ENCODE measurements at places on chromosomes 6 and 20.

DNA sequence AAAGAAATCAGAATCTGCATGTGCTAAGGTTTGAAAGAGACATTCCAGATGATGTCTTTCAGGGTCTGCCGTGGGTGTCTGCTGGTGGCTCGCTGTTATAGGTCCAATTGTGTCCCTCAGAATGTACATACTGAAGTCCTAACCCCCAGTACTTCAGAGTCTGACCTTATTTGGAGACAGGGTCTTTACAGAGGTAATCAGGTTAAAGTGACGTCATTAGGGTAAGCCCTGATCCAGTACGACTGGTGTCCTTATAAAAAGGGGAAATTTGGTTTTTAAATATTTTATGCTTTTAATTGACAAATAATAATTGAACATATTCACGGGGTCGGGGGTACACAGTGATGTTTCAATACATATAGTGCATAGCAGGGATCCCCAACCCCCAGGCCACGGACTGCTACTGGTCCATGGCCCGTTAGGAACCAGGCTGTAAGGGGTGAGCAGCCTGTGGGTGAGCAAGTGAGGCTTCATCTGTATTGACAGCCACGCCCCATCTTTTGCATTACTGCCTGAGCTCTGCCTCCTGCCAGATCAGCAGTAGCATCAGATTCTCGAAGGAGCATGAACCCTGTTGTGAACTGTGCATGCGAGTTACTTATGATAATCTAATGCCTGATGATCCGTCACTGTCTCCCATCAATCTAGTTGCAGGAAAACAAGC is 33.2 kb upstream of the SLC22A23 start:
- DNase-seq = no peak

- DNase-seq = no peak
Observed at GRCh38 chr6:1216488-1216974, 95.4 kb upstream of the FOXQ1 start.

DNA sequence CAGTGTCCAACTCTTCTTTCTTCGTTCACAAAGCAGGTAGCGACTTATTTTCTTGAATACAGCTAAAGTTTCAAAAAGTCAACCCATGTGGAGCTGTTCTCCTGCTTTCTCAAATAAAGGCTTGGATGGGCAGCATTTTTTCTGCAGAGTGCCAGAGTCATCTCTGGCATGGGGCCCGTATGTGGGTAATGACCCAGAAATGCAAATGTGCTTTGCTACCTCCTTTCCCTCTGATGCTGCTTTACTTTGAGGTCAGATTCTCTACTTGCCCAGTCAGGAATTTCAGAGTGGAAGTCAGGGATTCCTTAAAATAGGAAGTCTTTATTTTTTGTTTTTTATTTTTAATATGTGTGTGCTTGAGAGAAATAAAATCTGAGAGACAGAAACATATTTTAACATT is 4.9 kb downstream of the NKAIN2 start:
- DNase-seq = no peak

- no peak for DNase-seq
Observed at GRCh38 chr20:54559890-54560289, 84.5 kb downstream of the DOK5 start.

- no peak for DNase-seq
Observed at GRCh38 chr6:12335717-12336116, 45.6 kb downstream of the EDN1 start.

- no peak for DNase-seq
Observed at GRCh38 chr6:154737424-154737823, 4.2 kb downstream of the SCAF8 start.

- no peak for DNase-seq
Observed at GRCh38 chr6:347951-348859, 43.3 kb upstream of the IRF4 start.

DNA sequence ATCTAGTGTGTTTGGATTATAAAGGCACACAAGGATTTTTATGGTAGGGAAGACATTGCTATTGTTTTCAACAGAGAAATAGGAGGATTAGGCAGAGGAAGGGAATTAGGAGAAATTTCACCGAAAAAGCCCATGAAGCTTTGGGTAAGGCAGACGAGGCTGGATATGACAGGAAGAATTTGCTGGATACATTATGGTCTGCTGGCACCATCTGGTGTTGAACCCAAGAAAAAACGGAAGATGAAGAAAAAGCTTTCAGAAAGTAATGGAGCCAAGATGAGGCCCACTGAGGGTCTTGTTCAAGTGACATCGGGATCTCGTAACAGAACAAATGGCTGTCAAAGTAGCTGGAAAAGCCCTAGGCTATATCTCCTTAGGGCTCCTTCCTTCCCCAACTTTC is 56.5 kb downstream of the OR2J2 start:
- no peak for DNase-seq

DNA sequence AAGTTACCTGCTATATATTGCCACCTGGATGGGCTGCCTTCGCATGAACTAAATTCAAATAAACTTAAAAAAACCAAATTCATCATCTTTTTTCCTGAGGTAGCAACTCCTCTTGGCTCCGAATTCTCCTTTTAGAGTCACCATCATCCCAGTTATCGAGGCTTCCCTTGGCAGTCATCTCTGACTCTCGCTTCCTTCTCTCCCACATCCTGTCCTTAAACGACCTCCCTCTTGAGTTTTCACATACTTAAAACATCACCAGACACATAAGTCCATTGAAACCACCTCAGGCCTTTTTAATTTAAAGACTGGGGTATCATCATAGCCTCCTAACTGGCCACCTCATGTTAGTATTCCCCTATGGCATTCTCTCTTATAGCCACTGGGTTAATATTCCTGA is 296.1 kb upstream of the FLRT3 start:
- no peak for DNase-seq

- DNase-seq = peak; percentile 53
Observed at GRCh38 chr6:155530219-155530834, 74.7 kb upstream of the NOX3 start.

DNA sequence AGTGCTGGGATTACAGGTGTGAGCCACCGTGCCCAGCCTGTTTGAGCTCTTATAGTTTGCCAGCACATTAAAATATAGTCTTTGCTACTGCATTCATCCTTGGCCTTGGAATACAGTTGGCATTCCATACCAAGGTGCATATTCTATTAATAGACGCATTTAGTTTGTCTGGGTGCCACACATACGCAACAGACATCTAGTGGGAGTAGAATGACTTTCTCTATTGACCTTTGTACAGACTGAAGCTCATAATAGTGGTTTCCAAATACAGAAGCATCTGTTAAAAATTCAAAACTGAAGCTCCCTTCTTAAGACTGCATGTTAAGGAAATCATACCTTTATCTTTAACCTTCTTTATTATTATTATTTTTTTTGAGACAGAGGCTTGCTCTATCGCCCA is 46.7 kb upstream of the FNDC1 start:
- no peak for DNase-seq

- no peak for DNase-seq
Observed at GRCh38 chr20:60200305-60200918, 242.2 kb downstream of the CDH26 start.

GRCh38 chr6:53119772-53120409 is 28.8 kb downstream of the GCM1 start:
- DNase-seq = no peak

DNA sequence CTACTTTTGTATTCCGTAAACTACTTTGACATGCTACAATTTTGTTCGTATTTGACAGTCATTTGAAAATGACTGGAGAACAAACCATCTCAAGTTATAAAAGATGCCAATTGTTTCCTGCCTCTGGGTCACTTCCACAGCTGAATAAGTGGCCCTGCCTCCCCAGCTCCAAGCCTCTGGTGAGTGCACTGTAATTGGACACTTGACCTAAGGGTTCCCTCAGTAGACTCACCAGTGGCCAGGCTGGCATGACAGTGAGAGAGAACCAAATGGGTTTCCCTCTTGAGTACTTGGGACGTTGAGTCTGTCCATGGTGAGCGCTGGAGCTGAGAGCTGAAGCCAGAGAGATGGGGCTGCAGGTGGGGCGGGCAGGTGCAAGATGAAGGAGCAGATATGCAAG is 57.1 kb downstream of the SLC35D3 start:
- no peak for DNase-seq

DNA sequence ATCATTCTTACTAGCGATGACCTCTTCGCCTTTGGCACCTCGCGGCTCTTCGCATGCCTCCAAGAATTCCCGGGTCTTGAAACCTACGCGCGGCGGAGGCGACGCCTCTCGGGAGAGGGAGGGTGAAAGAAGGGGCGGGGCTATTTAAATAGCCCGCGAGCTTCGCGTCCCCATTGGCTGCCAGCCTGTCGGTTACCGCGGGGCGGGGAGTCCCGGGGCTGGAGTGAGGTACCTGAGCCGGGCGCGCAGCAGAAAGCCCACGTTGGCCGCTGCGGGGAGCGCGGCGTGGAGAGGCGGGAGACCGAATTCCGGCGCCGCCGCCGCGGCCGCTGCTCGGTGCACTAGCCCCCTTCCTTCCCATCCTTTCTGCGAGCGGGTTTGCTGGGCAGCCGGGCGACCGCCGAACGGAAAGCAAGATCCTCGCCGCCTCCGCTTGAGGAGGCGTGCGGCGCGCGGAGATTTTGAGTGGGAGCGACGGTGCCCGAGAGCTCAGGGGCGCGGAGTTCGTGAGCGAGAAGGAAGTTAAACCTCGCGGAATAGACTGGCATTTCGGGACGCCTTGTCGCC is at the start of gene BMP6:
Gene BMP6 (plus strand): TSS at position 251 of the 567 bp plus-strand sequence. CDS start 857 bp downstream, outside the sequence.
- DNase-seq = peak; percentile 75

DNA sequence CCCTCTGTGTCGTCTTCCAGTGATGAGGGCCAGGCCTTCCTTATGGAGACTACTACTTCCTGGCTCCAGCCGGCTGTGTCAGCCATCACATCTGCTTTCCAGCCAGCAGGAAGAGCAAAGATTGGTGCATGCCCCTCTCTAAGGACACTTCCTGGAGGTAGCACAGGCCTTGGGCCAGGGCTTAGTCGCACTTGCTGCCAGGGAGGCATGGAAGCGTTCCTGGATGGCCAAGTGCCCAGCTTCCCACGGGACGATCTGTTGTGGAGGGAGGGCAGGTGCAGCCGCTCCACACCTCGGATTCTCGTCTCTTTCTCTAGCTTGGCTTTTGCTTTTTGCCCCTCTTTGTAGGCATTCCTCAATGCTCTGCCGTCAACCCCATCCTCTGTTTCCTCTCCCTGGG is 11.9 kb downstream of the ERMARD start:
- DNase-seq = no peak

GRCh38 chr6:163338671-163339405 is 75.7 kb upstream of the QKI start:
- DNase-seq = no peak

- no peak for DNase-seq
Observed at GRCh38 chr6:71902261-71902660, 15.9 kb downstream of the RIMS1 start.

DNA sequence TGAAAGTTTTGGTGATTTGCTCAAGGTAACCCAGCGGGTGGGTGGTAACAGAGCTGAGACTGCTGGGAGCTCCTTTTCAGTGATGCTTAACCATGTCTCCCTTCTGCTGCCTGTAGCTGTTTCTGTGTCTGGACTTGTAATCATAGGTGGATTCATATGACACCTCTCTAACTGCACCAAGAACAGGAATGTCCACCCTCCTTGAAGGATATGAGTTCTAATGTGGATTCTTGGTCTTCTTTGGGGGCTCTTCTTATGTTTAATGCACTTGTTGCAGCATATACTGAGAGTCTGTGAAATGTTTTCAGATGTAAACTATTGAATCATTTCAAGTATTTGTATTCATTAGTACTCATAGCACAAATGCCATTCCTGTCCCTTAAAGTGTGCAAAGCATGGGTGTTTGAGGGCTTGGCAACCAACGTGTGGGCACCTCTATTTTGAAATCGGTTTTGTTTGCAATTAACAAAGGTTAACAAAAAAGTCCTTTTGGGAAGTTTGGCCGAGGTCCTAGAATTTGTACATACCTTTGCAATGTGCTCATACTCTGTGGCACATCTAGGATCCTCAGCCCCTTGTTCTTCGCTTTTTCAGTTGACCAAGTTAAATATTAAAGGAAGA is 138.0 kb downstream of the SOX4 start:
- DNase-seq = no peak

GRCh38 chr6:12584631-12585405 is 131.7 kb upstream of the PHACTR1 start:
- DNase-seq = peak; percentile 93

DNA sequence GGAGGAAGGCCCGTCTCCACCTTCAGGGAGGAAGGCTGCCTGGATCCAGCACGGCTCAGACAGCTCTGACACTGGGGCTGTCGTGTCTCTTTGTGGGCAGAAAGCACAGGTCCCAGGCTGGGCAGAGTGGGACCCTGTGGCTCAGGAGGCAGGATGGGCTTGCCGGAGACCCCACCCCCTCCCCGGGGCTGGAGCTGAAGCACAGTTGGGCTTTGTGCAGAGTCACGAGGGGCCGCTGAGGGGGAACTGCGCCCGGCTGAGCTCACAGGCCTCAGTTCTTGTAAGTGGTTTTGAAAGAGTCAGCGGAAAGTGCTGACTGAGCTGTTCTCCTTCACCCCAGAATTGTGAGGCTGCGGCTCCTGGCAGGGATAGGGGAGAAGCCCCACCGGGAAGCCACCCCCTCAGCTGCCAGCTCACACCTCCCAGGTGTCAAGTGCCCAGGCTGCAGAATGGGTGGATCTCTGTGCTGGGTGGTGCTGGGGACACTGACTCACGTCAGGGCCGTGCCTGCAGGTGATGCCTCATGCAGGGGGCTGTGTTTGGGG is 145.5 kb upstream of the RNF24 start:
- peak; percentile 65 for DNase-seq

DNA sequence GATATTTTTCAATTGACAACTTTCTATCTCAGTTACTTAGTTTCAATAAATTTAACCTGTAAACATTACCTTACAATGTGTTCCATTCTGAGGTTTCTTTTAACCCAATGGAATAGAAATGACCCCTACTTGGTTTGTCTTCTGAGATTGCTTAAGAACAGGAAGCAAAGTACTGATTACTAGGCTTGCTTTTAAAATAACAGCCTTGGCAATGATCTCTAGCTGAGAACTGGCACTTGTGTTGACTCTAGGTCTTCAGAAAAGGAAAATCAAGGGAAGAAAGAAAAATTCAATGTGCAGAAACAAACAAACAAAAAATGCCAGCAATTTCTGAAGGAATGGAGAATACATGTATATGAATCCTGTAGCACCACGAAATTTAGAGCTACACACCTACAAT is 66.1 kb downstream of the SYNE1 start:
- no peak for DNase-seq

GRCh38 chr6:140101818-140102217 is 727.4 kb upstream of the CITED2 start:
- no peak for DNase-seq

- DNase-seq = no peak
Observed at GRCh38 chr20:36155629-36155971, 1.1 kb downstream of the EPB41L1 start.

GRCh38 chr6:5936140-5936539 is 70.6 kb downstream of the NRN1 start:
- no peak for DNase-seq

DNA sequence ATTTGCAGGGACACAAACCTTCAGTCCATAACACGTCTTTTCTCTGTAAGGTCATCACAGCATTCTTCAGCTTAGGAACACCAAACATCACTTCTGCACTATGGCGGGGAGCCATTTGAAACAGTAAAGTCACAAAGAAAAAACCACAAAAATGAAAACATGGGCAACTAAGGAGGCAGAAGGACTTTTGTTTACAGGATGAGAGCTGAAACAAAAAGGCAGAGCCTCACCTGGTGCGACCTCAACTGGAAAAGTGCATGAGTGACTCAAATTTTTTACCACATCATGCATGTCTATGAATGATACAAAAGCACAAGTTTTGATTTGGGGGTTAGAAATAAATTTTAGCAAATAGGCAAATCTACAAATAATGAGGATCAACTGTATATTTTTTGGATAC is 68.2 kb upstream of the TNFAIP3 start:
- no peak for DNase-seq

Data from small intestine (tissue), 16 donors.